ENCODE measurements at places on chromosomes 11 and 22.
A peak's percentile ranks its signal among the peaks of the same experiment; 100 is the strongest.

DNA sequence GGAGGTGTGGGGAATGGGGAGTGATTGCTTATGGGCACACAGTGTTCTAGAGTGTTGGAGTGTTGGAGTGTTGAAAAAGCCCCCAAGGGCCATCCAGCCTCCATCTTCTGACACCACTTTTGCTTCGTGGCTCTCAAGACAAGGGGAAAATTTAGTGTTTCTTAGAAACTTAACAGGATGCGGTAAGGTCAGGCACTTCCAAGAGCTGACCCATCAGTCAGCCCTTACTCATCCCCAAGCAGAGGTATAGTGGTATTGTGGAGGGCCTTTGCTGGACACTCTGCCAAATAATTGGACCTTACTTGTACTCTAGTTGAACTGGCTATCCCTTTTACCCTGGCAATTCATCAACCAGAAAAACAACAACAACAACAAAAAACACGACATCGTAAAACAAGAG, 14.8 kb upstream of the ALDH3B2 start:
- no peak for DNase-seq

- no peak for DNase-seq
These were observed 74.7 kb downstream of the MPPED2 start for GRCh38 chr11:30511408-30511807.

DNA sequence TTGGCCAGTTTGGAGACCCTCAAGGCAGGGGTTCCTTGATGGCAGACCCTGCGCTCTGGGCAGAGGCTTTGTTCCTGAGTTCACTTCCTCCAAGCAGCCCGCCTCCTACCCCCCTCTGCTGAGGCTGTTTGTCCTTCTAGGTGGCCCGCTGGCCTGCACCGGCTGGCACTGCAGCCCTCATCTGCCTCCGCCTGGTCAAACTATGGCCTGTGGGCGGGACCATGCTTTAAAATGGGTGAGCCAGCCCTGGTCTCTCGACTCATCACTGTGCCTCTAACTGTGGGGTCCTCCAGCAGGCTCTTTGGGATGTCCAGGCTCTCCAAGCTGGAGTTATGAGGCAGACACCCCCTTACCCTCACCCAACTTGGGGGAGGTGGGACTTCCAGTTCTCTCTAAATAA, 114.1 kb upstream of the SLC22A12 start:
- no peak for DNase-seq

DNA sequence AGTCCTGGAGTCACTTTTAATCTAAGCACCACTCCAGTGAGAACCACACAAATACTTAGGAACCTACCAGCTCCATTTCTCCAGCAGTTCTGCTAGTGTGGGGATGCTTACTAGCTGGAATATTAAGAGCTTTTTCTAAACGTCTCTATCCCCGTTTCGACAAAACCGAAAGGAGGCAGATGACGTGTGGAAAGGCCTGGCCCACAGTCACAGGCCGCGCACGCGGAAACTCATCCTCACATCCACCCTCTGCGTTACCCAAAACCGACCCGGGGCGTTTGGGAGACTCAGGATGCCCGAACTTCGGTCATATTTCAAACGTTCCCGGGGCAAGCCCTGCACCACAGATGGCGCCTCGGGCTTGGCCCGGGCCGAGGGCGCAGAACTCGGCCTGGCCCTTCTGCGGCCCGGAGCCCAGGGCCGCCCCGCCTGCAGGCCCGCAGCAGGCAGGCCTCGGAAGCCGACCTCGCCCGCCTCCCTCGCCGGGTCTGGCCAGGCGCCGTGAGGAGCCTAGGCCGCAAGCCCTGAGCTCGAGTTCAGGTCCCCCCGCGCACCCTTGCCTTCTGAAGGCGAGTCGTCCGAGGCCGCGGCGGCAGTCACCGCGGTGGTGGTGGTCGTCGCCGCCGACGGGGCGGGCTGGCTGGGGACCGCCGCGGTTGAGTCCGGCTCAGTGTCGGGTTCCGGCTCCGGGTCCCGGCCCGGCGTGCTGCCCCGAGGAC, 473 bp downstream of the FNBP4 start:
- peak; percentile 70 for DNase-seq

GRCh38 chr11:115933564-115933963, 429.3 kb upstream of the CADM1 start:
- DNase-seq, result no peak

DNA sequence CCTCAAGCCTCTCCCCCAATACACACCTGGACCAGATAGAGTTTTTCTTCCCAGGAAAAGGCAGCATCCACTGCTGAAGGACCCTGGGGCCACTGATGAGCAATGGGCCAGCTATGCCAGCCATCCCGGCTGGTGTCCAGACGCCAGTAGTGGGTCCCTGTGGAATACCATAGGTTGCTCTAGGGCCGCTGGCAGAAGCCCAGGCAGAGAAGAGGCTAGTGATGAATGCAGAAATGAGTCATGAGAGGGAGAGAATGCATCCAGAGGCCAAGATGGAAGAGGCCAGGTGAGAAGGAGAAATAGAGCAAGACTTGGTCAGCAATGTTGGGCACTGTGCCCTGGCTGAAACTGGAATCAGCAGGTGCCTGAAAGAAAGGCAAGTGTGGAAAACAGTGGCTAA, 8.9 kb downstream of the HPX start:
- DNase-seq, result no peak

DNA sequence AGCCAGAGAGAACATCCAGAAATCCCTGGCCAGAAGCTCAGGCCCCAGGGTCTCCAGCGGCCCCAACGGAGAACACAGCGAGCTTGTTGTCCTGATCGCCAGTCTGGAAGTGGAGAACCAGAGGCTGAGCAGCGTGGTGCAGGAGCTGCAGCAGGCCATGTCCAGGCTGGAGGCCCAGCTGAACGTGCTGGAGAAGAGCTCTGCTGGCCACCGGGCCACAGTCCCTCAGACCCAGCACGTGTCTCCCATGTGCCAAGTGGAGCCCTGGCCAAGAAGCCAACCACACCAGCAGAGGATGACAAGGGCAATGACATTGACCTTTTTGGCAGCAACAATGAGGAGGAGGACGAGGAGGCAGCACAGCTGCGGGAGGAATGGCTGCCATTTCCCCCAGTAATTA, 20.6 kb upstream of the SCGB1D1 start:
- DNase-seq, result no peak

DNA sequence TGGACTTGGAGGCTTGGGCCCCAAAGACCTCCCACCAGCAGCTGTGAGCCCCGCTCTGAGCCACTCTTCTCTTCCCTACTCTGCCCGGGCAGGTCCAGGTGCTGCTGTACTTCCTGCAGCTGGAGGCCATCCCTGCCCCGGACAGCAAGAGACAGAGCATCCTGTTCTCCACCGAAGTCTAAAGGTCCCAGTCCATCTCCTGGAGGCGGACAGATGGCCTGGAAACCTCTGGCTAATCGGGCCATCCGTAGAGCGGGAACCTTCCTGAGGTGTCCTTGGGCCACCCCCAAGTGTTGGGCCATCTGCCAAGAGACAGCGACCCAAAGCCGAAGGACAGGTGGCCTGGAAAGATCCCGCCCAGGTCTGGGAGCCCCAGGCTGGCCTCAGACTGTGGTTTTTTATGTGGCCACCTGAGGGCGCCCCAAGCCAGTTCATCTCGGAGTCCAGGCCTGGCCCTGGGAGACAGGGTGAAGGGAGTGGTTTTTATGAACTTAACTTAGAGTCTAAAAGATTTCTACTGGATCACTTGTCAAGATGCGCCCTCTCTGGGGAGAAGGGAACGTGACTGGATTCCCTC, 135.1 kb downstream of the BCR start:
- peak; percentile 32 for DNase-seq

GRCh38 chr11:14409891-14410290, 50.9 kb upstream of the RRAS2 start:
- no peak for DNase-seq

- DNase-seq, result no peak
These were observed 141.2 kb downstream of the CADM1 start for GRCh38 chr11:115362997-115363396.

DNA sequence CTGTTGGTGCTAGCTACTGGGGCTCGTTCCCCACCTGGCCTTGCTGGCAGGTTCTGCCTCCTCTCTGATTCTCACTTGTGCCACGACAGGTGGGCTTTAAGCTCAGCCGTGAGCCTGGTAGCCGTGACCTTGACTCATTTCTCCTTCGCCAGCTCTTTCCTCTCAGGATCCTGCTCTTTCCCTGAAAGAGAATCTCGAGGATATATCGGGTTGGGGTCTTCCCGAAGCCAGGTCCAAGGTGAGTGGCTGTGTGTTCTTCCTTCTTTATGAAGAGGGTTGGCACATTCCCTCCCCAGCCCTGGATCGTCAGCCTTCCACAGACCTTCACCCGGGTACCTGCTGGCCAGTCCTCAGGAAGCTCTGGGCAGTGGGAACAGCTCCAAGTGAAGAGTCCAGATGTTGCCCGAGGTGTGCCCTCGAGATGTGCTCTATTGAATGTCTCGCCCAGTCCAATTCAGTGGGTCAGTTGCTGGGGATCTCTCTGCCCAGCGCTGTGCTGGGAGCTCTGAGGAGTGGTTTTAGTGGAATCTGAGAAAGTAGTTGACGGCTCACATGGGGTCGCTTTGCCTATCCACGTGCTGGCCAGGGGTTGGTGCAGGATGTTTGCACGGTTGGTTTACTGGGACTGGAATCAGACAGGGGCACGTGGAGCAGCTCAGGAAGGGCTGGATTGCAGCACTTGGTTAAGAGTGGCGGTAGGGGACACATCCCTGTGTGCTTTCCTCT, 1.4 kb downstream of the ZNF74 start:
- no peak for DNase-seq

DNA sequence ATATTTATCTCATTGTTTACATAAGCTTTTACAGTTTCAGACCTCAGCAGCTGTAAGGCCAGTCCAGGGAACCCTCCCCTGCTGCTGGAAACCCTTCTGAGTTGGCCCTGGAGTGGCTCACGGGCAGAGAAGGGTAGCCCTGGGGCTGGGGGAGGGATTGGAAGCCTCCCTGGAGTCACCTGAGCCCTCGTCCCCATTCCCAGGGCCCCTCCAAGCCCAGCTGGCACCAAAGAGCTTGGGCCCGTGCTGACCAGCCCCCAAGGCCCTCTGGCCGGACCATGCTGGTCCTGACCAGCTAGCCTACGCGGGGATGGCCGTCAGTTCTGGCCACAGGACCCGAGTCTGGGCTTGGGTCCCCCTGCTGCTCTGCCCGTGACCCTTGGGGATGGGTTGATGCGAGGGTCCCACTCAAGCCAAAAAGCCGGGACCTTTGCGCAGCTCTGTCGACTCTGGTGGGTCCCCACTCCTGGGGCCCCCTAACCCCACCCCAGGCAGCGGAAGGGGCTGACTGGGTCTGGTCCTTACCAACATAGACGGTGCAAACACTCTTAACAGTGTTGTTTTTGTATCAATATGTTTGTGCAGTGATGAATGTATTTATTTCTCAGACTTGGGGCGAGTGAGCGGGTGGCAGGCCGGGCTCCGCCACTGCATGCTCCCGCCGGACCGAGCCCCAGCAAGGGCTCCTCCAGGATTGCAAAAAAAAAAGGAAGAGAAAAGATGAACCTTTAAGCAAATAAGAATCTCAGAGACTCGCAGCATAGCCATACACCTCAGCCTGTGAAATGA, 17.5 kb upstream of the TMEM191C start:
- no peak for DNase-seq

DNA sequence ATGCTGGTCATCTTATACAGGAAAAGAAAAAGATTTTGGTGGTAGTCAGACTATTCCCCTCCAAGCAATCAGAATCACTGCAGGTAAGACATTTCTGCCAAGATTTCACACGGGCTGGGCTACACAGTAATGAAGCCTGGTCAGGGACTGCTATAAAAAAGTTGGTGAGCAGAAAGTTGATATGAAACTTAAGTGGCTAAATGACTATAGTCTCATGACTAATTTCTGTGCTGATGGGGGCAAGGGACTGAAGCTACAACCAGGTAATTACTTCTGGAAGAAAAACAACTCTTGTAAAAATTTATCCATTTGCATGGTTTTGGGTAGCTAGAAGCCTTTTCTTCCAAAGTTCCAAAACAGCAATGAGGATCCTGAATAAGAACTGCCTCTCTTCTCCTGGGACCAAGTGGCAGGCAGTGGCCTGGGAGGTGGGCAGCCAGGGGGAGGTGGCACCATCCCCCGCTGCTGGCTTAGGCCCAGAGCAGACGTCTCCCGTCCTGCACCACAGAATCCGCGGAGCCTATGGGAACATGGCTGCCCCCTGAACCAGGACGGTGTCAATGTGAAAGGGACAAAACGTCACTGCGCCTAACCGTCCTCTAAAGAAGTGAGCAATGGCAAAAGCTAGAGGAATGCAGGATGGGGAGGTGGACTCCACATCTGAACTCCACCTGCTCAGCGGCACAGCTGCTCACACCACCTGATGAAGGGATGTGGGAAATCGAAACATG, 122.6 kb upstream of the LMO1 start:
- DNase-seq, result no peak

- no peak for DNase-seq
These were observed 160.4 kb downstream of the INSC start for GRCh38 chr11:15275141-15275540.

- DNase-seq, result peak; percentile 26
These were observed 77.9 kb upstream of the TIMP3 start for GRCh38 chr22:32723643-32724042.

DNA sequence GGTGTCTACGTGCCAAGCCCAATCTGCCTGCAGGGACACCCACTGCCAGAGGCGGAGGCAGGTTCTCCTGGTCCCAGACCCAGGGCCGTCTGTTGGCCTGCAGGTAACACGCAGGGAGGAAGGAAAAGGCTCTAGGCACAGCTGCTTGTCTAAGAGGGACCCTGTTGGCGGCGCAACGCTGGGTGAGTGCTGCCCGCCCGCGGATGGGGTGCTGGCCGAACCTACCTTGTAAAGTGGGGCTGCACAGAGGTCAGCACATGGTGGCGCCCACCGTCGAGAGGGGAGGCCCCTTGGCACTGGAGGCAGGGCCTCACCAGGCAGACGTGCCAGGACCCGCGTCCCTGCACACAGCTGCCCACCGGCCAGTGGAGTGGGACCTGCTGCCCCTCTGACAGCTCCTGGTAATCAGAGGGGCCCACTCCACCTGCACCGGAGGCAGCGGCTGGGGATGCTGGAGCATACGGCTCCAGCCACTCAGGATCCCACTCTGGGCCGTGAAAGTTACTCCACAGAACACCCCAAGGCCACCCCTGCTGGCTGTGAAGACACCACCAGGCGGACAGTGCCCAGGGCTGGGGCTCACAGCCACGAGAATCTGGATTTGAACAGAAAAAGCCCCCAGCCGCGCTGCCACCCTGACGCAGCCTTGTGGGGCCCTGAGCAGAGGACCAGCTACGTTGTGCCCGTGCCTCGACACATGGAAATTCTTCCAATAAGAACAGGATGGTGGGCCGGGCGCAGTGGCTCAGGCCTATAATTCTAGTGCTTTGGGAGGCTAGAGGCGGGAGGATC, 24.0 kb downstream of the TBX1 start:
- DNase-seq, result no peak
